ENCODE measurements at places on chromosomes 7 and 10.

DNA sequence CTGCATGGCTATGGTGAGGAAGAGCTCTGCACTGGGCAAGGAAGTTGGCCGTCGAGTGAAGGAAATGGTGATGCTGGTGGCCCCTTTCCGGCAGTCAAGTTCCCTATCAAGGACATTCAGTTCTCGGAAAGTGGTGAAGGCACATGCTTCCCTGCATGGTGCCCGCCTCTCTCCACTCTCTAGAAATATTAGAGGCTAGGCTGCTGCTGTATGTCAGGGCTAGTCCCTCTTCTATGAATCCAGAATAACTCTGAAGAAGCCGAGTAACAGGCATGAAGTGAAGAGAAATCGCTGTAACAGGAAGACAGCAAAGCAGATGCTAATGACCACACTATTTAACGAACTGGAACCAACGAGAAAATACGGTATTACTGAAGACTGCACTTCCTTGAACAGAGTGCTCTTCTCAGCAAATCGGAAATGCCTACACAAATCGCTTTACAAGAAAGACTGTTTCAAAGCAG is 5.4 kb downstream of the IDI1 start:
- DNase-seq, result no peak

DNA sequence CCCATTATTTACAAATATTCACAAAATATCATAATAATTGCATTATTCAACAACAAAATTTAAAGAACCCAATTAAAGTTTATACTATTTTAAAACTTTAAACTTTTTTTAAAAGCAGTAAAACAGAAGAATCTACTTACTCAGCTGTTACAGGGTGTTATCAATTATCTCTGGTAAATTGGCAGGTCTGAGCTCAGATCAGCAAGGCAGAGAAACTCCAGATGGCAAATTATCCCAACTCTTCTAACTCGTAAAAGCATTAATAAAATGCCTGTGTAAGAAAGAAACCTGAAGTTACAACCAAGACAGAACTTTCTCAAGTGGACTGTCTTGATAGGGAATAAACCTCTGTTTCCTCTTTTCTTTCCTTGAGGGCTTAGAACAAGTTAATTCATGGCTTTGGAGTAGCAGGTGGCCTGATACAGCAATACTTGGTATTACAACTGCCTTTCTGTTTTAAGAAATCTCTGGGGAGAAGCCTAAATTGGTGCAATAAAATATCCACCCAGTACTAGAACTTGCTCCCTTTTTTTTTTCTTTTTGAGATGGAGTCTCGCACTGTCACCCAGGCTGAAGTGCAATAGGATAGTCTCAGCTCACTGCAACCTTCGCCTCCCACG is 275.3 kb upstream of the MKLN1 start:
- no peak for DNase-seq

DNA sequence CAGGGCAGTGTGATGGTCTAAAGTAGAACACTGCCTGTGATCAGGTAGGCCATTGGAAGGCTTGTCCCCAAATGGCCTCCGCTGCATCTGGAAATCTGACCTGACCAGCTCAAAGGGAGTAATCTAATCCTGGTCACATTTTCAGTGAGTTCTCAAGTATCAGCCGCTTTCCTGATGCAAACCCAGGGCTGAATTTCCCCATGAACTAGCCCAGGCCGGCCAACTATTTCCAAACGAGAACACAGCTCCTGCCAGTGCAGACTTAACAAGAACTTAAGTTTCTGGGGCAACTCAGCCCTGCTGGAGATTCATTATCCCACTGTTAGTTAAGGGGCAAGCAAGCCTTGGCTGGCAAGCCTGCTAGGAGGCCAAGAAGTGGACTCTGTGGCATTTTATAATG is 59.6 kb upstream of the FAM180A start:
- no peak for DNase-seq

- DNase-seq, result no peak
Observed at GRCh38 chr10:13865758-13866491, 279.2 kb downstream of the PRPF18 start.

- no peak for DNase-seq
Observed at GRCh38 chr7:87218796-87219544, 562 bp downstream of the TMEM243 start.

- peak; percentile 60 for DNase-seq
Observed at GRCh38 chr7:80357530-80357929, 154.3 kb downstream of the GNAT3 start.

DNA sequence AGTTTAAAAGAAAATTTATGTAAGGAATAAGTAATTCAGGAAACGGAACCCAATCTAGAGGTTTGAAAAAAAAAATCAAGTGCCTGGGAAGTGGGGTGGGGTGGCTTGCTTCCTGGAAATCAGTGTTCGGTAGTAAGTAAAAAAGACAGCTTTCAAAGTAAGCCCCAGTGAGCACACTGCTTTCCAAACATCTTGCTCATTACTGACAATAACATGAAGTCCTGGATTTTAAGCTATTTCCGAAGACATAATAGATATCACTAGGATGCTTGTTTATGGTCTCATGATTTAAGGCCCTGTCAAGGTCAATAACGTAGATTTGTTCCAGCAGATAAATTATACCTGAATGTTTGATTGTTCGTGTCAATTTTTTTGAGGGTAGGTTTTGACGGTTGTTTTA is 1.3 kb downstream of the STAMBPL1 start:
- no peak for DNase-seq

DNA sequence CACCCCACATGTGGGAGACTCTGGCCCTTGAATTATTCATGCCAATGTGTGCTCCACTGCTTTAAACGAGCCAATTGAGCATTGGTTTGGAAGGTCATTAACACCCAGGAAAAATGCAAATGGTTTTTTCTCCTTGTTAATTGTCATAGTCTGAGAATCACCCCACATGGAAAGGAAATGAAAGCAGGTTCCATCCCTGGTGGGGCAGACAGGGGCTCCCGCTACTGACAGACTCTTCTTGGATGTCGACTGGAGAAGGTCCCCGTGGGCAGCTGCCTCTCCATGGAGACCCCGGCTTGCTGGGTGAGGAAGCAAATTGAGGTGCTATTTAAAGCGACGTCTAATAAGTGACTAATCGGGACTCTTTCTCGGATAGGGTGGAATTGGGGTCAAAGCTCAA is 32.0 kb upstream of the EN2 start:
- no peak for DNase-seq

- no peak for DNase-seq
Observed at GRCh38 chr7:158237672-158238335, 349.8 kb downstream of the PTPRN2 start.

GRCh38 chr10:129114588-129114987 is 352.5 kb upstream of the MGMT start:
- DNase-seq, result no peak

GRCh38 chr10:8058274-8059111 is 4.0 kb downstream of the GATA3 start:
- no peak for DNase-seq

- DNase-seq, result no peak
Observed at GRCh38 chr10:49081547-49082275, 33.6 kb downstream of the VSTM4 start.

DNA sequence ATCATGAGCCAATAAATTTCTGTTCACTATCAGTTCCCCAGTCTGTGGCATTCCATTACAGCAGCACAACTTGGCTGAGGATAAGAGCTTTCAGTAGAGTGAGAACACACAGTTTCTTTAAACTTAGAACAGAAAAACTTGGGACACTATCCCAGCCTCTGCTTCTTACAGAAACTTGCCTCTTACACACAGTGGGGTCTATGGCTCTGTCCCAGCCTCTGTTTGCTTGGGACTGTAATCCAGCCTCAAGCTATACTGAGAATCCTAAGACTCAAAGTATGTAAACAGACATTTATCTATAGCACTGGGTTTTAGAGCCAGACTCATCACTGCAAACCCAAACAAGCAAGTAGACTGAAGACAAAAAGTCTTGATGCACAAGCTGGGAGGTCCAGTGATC is 355.8 kb upstream of the VSTM2A start:
- DNase-seq, result no peak

DNA sequence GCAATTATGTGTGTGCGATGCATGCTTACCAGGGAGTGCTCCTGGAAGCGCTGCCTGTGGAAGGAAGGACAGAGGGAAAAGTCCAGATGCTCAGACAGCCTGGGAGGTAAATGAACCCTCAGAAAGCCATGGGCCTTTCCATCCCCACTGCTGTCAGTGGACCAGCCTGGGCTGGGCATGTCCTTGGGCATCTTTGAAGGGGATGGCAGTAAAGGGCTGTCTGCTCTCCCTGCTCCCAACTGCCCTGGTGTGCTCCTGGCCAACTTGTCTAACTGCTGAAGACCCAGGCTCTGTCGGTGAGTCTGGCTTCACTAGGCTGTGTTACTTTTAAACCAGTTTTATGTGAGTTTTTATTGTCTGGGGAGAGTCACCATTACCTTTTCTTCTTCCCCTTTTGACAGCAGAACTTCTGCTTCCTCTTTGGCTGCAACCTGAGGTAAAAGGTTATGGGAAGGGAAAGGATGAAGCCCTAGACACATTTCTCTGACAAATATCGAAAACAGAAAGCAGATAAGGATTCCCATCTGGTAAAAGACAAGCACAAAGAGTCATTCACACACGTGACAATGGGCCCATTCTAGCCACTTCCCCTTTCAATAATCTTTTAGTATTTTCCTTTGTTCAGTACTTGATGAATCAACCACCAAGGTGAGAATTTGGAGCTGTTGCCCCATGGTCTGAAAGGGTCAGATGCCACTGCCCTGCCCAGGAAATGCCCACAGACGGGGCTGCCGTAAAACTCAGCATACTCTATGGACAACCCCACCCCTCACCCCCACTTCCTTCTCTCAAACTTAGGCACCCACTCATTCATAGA is 27.6 kb upstream of the PIK3AP1 start:
- DNase-seq, result no peak

DNA sequence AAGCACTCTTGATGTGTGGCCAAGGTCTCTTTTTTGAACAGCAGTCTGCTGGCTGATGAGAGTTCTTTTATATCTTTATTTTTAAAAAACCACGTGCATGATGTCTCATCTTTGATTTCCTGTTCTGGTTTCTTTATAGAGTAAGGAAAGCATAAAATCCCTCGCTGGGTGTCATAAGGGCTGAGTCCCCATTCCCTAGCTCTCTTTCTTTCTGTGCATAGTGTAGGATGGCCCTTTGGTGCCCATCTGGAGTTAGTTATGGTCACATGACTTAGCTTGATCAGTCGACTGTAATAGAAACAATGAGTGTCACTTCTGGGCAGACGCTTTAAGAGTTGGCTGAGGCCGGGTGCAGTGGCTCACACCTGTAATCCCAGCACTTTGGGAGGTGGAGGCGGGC is 38.5 kb downstream of the GHRHR start:
- DNase-seq, result no peak

- DNase-seq, result no peak
Observed at GRCh38 chr10:43674553-43675210, 26.0 kb upstream of the ZNF32 start.

- no peak for DNase-seq
Observed at GRCh38 chr10:4527281-4527970, 298.6 kb upstream of the AKR1E2 start.

GRCh38 chr7:34756691-34757090 is 98.7 kb downstream of the NPSR1 start:
- no peak for DNase-seq

DNA sequence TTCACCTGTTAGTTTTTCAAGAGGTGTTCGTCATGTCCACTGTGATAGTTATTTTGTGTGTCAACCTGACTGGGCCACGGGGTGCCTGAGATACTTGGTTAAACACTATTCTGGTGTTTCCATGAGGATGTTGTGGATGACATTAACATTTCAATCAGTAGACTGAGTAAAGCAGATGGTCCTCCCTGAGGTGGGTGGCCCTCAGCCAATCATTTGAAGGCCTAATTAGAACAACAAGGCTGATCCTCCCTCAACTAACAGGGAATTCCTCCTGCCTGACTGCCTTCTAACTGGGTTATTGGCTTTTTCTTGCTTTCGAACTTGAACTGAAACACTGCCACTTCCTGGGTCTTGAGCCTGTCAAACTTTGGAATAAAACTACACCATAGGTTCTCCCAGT is 75.8 kb downstream of the ENO4 start:
- no peak for DNase-seq
